ENCODE measurements at places on chromosomes 3 and 15. TPM values are rescaled to one million over a fixed set of nuclear protein-coding genes. Genes with fewer than 3 reads are reported as not detected.

Gene PPM1L
- 2.3 TPM for total RNA-seq

Gene DNAH12
- 0.20 TPM for total RNA-seq

Gene PROS1
- total RNA-seq = 5.2 TPM

Gene CSPG5
- 0.65 TPM for total RNA-seq

Gene JMJD7
- 15.0 TPM for total RNA-seq

Gene SLC9C1
- total RNA-seq = 0.09 TPM

DNA sequence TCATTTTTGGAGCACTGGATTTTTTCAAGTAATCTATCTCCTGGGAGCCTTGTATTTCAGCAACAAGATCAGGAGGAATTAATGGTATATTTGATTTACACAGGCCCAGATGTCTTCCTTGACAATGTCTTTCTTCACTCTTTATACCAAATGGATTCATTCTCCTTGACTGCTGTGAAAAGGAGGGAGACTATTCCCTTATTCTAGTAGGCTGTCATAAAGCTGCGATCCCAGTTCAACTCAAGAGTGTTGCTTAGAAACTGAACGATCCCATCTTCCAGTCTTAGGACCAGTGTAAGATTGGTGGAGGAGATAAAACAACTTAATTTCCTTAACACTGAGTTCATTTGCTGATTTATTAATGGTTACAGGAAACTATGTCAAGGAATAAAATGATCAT lies 119.4 kb upstream of the ROBO1 start:
- no peak overlapping the region for H3K27ac ChIP-seq
- no peak overlapping the region for H3K4me3 ChIP-seq
- no peak for DNase-seq
- no peaks in the 10 kb centered on the region for H3K4me1 ChIP-seq
- H3K36me3 ChIP-seq = no peaks in the 10 kb centered on the region

- H3K4me1 ChIP-seq = no peaks in the 10 kb centered on the region
- no peaks in the 10 kb centered on the region for H3K36me3 ChIP-seq
Observed at GRCh38 chr15:69128667-69129311, 31.6 kb upstream of the GLCE start.

DNA sequence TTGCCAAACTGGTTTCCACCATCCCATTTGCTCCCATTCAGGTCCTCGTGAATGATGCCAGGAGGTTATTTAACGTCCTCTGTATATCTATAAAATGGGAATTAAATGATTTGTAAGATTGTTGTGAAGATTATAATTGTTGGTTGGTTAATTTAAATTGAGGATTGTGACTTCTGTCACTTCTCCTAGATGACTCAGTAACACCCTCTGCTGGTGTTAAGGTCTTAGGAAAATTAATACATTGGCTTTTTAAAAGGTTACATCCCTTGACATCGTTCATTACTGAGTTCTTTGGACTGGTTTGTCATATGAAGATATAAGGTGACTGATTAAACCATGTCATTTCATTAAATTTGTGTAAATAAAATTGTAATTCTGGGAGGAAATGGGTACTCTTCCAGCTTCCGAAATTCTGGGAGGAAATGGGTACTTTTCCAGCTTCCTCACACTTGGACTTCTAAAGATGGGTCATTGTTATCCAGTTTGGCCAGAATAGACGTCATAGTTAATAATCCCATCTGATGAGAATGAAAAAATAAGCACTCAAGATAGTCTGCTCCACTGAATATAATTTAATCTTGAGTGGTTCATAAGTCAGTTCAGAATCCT lies 33.3 kb upstream of the PAQR5 start:
- no peaks in the 10 kb centered on the region for H3K4me1 ChIP-seq
- H3K36me3 ChIP-seq = peaks cover 10% of the 10 kb centered on the region
- H3K27me3 ChIP-seq = no peaks in the 10 kb centered on the region

DNA sequence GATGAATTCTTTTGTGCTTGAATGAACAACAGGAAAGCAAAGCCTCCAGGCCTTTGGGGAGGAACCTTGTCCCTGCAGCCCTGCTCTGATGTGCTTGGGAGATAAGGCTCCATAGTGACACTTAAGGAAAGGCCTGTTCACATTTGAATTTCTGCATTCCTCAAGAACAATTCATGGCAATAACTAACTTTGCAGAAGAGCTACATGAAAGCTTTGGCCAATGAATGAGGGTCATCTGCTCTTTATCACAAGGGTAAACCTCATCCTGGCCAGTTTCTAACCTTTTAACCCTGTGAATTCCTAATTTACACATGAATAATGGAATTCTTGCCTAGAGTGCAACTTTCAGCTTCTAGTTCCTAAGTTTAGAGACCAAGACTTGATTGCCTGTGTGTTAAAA lies 5.6 kb downstream of the PRTG start:
- H3K4me3 ChIP-seq = no peak overlapping the region
- DNase-seq = peak; percentile 74
- peaks cover 30% of the 10 kb centered on the region for H3K4me1 ChIP-seq
- no peak overlapping the region for H3K27ac ChIP-seq
- no peaks in the 10 kb centered on the region for H3K36me3 ChIP-seq

DNA sequence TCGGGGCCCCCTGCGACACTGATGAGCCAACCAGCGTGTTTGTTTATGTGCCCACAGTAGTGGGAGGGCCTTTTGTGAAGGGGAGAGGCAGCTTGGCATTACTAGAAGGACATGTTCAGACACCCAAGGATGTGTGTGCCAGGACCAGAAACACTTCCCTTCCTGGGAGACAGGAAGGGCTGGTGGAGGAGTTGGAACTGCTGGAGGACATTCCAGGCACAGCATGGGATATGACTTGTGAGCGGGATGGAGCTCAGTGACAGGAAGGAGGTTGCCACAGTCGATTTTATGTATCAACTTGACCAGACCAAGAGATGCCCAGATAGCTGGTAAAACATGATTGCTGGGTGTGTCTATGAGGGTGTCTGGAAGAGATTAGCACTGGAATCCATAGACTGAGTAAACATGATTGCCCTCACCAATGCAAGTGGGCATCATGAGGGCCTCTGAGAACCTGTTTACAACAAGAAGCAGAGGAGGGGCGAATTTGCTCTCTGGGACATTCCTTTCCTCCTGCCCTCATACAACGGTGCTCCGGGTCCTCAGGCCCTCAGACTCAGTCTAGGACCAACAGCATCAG lies 106.4 kb upstream of the TLE3 start:
- peaks cover 6% of the 10 kb centered on the region for H3K27me3 ChIP-seq
- no peak overlapping the region for H3K27ac ChIP-seq
- H3K4me1 ChIP-seq = no peaks in the 10 kb centered on the region
- no peak overlapping the region for H3K4me3 ChIP-seq

DNA sequence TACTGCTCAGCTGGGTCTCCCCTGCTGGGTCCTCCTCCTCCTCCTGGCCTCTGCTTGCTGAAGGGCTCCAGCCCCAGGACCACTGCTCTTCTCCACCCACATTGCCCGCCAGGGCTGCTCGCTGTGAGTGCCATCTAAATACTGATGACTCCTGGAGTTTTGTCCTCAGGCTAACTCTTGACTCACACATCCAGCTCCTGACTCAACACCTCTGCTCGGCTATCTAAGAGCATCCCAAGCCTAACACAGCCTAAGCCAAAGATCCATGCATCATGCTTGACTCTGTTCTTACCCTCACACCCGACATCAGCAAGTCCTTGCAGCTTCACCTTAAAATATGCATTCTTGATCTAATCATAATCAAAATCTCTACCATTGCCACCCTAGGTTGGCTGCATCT lies 260.2 kb downstream of the KLF13 start:
- H3K36me3 ChIP-seq = no peaks in the 10 kb centered on the region
- no peak overlapping the region for H3K27ac ChIP-seq
- H3K4me3 ChIP-seq = no peak overlapping the region
- H3K4me1 ChIP-seq = no peaks in the 10 kb centered on the region

- no peaks in the 10 kb centered on the region for H3K27me3 ChIP-seq
- H3K27ac ChIP-seq = no peak overlapping the region
- no peak for DNase-seq
Observed at GRCh38 chr15:62352817-62353216, 187.7 kb upstream of the C2CD4B start.

DNA sequence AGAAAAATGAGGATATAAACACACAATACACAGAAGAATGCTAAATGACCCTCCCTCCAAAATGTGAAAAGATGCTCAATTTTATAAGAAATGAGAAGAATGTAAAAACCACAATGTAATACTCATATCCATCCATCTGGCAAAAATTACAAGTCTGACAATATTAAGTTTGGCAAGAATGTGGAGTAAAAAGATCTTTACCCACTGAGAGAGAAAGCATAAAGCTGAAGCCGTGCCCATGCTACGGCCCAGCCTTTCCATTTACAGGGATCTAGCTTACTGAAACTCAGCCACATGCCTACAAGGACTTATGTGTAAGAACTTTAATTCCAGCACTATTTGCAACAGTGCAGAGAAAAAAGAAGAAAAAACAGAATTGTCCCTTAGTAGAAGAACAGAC lies 42.9 kb downstream of the ATP13A3 start:
- no peak overlapping the region for H3K4me3 ChIP-seq
- no peak for DNase-seq
- no peaks in the 10 kb centered on the region for H3K4me1 ChIP-seq
- H3K36me3 ChIP-seq = peaks cover 18% of the 10 kb centered on the region
- no peaks in the 10 kb centered on the region for H3K27me3 ChIP-seq

- no peak overlapping the region for H3K27ac ChIP-seq
- H3K36me3 ChIP-seq = no peaks in the 10 kb centered on the region
- no peaks in the 10 kb centered on the region for H3K4me1 ChIP-seq
- no peak for DNase-seq
- H3K4me3 ChIP-seq = no peak overlapping the region
- H3K27me3 ChIP-seq = peaks cover 12% of the 10 kb centered on the region
Observed at GRCh38 chr15:59814409-59814808, 125.3 kb upstream of the BNIP2 start.

DNA sequence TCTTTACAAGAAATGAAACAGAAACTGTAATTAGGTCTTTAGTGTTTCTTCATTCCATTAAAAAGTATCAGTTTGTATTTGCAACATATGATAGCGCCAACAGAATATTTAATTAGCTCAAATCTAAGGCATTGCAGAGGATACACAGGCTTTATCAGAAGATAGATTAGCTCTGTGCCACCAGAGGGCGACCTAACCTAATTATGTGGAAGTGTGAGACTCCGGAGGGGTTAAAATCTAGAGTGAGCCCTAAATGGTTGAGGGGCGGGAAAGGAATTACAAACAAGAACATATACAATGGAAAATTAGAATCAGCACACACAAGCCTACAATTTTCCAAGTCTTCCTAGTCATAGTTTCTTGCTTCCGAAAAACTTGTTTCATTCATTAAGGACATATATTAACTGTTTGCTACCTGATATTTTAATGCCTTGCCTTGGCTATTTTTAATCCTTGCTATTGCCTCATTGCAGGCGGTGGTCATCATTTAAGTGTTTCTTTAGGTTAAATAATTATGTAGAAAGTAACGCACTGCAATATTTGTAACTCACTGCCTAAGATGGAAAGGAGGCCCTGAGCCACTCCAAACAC lies 18.0 kb upstream of the RYR3 start:
- peaks cover 19% of the 10 kb centered on the region for H3K27me3 ChIP-seq
- no peak overlapping the region for H3K4me3 ChIP-seq
- H3K27ac ChIP-seq = no peak overlapping the region
- H3K36me3 ChIP-seq = no peaks in the 10 kb centered on the region
